ENCODE measurements at places on chromosomes 7 and 10.

DNA sequence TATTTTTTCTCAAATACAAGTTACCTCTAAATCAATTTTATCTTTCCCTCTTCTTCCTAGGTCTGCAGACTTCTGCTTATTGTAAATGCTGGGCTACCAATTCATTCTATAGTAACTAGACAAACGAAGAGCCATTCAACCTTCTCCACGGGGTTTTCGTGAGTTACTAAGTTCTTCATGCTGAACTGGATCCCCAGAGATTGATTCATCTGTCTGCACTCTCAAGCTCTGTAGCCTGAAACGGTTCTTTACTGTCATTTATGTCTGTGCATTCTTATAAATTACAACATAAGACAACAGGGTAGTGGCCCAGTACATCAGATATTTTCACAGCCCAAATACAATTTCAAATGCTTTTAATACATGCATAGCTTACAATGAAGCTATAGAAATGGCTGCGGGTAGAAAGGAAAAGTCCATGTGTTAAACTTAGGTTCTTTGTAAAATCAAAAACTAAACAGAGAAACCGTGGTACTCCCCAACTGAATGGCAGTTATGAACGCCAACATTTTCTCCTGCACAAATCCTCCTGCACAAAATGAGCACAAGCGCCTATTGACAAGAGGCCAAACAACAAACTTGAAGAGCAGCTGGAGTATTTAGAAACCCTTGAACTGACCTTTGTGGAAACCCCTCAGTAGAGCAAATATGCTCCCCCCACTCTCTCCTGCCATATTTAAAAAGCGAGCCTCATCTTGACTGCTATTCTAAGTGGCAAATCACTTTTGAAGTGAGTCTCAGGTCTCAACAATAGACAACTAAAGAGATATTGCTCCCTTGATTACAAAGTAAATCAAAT lies 20.7 kb downstream of the LAMB1 start:
- DNase-seq, result no peak

DNA sequence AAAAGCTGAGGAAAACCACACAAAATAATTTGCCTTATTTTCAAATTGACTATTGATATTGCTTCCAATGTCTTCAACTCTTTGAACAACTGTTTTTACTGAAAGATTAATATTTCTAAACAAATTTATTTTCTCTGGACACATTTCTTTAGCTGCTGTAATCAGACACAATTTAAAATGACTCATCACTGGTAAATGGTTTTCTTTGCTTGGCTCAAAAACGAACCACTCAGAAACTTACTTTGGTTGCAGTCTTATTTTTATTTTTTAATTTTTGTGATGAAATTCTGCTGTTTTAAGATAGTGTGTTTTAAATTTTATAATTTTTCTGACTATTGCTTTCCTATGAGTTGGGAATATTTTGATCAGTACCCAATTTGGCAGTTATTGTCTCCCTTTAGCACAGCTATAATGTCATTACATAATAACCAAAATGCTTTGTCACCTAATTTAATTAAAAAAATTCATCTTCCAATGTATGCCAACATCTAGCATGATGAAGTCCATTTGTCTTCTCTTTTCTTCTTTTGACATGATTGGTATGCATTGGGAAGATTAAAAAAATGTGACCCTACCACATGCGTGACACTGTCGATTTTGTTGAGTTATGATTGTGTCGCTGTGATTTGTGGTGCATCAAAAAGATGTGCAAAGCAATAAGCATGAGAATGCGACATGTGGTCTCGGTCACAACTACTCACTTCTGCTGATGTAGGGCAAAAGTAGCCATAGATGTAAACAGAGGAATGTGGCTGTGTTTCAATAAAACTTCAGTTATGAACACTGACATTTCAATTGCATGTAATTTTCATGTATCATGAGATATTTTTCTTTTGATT lies 222.3 kb downstream of the SUGCT start:
- no peak for DNase-seq

DNA sequence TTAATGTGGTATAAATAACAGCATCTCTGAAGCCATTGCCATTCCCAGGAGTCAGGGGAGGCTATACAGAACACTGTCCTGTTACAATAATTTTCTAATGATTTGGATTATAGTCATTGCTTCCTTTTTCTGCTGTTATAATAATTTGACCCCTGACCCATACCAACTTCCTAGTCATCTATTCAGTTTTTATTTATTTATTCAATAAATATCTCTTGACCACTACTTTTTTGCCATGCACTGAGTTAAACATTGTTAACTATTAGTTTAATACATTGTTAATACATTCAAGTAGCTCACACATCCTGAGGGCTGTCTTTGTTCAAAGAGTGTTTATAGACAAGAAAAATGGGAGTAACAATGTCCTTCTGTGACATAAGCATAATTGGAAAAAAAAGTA lies 235.5 kb upstream of the MEOX2 start:
- no peak for DNase-seq

DNA sequence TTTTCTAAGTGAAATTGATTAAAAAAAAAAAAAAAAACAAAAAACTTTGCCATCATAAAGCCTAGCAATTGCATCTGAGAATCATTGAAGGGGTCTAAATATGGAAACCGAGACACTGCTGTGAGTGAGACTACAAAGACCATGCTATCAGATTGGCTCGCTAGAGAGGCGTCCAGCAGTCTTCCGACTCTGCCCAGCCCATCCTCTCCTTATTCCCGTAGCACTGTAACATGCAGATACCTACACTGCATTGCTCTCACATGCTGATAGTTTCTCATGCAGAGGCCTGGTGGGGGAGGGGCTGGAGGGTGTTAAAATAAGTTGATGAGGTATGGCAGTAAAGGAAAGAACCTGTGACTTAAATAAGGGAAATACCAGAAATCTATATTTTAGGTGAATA lies 130.7 kb downstream of the NRF1 start:
- no peak for DNase-seq

GRCh38 chr10:80081801-80082750 lies 3.6 kb downstream of the TMEM254 start:
- no peak for DNase-seq

DNA sequence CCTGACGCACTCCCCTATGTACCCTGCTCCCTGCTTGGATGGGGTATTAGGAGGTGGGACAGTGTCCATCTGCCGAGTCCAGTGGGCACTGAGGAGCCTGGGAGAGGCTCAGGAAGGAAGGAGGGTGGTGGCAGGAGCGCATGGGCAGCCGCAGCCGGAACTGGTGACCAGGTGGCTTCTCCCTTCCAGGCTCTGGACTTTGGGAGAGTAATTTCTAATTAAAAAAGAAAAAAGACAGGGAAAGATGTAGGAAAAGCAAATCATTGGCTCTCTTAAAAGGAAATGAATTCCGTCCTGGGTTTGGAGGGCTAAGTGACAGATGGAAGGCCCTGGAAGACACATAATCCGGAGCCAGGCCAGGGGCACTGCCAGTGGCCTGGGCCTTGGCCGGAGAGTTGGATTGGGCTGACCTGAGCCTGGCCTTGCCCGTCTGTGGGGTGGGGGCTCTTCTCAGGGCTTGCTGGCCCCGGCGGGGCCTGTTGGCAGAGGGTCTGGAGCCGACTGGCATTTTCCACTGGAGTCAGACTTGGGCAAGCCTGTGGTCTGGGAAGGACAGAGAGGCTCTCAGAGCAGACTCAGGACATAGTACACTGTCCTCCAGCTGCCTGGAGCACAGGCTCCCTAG lies 63.0 kb downstream of the NEURL1 start:
- DNase-seq, result no peak

- no peak for DNase-seq
Measured at GRCh38 chr10:111344804-111345203, 268.0 kb downstream of the ADRA2A start.

DNA sequence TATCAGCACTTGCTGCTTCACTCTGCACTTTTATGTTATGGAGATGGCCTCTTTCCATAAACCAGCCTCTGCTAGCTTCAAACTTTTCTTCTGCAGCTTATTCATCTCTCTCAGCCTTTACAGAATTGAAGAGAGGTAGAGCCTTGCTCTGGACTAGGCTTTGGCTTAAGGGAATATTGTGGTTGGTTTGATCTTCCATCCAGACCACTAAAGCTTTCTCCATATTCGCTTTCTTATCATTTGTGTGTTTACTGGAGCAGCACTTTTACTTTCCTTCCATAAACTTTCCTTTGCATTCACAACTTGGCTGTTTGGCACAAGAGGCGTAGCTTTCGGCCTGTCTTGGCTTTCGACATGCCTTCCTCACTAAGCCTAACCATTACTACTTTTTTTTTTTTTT lies 23.6 kb downstream of the DYDC2 start:
- DNase-seq, result no peak

- no peak for DNase-seq
Measured at GRCh38 chr10:57775250-57775649, 492.4 kb downstream of the IPMK start.

DNA sequence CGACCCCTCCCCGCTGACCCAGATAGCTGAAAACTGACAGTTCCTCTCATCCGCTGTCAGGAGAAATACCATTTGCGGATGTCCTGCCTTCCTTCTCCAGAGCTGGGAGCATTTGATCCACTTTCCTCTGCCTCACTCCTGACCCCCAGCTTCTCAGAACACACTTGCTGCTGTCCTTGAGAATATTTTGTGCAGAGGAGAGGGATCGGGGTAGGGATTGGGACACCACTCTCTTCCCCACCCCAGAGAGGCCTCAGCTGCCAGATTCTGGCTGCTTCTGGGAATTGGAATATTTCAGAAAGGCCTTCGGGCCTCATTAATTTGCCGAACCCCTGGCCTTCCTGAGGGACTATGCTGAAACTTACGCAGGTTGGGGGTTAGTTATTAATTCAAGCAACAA lies 97.0 kb downstream of the C10orf105 start:
- DNase-seq, result no peak

DNA sequence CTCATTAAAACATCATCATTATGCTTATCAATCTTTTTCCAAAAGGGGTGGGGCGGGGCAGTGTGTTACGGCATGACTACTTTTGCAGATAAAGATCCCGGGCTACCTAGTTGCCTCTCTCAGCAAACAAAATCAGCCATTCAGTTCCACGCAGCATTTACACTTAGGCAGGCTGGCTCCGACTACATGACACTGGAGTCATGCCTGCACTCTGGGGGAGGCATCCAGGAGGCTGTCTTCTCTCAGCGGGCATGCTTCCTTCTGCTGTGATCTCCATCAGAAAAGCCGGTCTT lies 193.9 kb upstream of the TCF7L2 start:
- no peak for DNase-seq

DNA sequence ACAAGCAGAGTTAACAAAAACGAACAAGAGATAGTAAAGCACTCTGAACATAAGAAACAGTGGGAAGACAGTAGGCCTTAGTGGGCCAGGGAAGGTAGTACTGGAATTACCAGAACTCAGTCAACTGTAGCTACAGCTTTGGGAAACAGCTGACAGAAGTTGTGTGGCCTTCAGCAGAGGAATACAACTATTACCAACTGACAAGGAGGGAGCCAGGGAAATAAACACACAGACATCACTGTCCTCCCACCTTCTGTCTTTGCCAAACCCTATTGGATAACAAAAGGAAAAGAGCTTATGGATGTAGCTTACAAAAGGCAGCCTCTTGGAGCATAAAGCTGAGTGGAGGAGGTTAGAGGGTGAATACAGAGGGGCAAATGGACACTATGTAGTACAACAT lies 15.4 kb downstream of the MICU1 start:
- no peak for DNase-seq

- no peak for DNase-seq
Measured at GRCh38 chr10:103820101-103821062, 35.0 kb downstream of the SH3PXD2A start.

DNA sequence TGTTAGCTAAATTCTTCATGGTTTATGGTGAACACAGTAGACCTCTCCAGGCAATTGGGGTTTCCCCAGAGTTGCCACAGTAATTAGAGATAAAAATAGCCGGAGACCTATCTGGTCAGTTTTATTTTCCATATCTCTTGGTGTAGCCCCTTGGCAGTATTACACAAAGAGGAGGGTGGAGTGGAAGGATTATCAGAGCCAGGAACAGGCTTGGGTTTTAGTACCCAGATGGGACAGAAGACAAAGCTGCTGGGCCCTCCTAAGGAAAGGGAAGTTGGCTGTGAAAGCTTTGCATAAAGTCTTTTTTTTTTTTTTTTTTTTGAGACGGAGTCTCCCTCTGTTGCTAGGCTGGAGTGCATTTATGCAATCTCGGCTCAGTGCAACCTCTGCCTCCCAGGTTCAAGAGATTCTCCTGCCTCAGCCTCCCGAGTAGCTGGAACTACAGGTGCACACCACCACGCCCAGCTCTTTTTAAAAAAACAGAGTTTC lies 9.7 kb downstream of the ZSCAN21 start:
- no peak for DNase-seq

GRCh38 chr10:11798845-11799735 lies 24.1 kb upstream of the PROSER2 start:
- DNase-seq, result no peak

GRCh38 chr7:41003611-41003940 lies 699.3 kb downstream of the INHBA start:
- no peak for DNase-seq

GRCh38 chr7:958221-959200 lies 4.0 kb upstream of the ADAP1 start:
- no peak for DNase-seq

GRCh38 chr10:75121322-75121721 lies 9.9 kb downstream of the SAMD8 start:
- DNase-seq, result no peak

DNA sequence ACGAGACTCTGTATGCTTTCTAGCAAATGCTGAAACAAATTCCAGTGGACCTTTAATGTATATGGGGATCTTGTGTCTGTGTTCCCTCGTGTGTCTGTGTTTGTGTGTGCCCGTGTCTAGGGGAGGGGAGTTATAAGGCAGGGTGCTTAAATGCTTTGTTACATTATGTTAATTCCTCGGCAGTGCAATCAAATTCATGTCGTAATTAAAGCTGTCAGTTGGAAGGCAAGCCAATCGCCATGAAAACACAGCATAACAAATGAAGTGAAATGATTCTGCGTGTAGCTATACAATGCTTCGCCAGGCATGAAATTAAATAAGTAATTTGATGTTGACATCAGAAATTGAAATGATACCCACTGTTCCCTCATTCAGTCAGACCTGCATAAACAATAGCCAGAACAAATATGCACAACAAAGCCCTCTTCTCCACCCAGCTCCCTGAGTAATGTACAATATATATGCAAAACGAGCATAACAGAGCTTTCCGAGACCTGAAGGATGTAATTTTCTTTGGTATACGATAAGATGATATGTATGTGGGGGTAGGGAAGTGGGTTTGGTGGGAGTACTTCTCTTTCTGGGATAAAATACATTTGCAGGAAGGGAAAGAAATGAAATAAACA lies 534.1 kb downstream of the AUTS2 start:
- no peak for DNase-seq

DNA sequence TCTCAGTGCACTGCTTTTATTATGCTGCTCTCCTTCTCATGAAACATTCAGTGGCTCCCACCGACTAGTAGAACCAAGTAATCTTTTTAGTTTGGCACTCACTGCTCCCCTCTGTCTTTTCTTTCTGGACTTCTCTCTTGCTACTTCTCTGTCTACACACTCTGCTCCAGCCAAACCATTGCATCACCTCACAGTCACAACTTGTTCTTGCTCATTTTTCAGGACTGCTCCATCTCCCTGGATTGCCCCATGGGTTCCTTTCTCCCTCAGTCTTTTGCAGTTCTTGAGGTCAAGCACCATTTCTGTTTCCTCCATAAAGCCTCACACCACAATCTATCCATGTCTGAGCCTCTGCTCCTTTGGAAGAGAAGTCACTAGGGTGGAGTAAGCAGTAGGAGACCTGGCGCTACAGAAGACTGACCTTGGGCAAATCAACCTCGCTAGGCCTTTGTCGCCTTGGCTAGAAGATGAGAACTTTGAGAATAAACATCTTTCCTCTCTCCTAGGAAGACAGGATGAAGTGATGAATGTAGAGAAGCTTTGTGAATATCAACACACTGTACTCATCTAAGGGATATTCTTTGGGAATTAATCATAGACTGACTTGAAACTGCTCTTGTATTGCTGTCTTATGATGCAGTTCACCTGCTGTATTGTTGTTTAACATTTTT lies 186.2 kb downstream of the LRMDA start:
- DNase-seq, result no peak
